ENCODE measurements at places on chromosomes 6 and 20.

DNA sequence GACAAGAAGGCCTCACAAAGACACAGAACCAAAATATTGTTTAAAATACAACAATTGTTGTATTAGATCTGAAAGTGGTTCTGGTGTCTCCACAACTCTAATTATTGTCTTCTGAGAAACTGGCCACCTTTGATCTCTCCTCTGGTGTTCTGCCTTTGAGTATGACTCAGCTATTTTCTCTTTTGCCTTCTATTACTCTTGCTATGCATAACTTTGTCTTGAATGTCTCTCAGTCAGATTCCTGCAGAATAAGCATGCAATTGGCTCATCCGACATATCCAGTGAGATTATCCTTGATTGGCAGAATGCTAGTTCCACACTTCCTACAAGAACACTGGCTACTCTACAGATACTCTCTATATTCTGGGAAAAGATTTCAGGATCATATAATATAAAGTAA is 14.3 kb upstream of the EPM2A start:
- no peak for DNase-seq

- no peak for DNase-seq
These were observed 186.9 kb downstream of the LMBRD1 start for GRCh38 chr6:69609836-69610472.

DNA sequence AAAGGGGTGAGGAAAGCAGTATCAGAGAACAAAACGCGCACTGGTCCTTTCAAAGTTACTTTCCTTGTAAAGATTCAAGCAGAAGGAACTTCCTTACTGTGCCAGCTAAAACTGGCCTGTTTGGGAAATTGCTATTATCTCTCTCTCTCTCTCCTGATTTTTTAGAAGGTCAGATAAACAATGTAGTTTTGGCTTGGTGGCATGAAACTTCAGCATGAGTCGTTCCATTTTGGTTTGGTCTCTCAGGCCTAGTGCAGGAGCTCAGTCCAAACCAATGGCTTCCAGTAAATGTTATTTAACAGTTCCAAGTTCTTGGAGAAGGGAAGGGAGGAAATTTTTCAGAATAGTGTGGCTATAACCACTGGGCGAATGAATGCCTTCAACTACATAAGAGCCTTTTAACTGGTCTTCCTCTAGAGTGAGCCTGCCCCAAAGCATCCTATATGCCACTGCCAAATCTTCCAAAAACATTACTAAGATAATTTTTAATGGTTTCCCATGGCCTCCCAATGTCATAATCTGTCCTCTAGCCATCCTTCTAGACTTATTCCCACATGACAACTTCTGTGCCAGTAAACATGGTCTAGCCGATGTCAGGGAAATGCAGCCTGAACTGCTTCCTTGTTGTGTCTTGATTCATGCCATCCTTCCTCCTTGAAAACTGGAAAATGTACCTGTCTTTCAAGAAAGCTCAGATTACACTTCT is 9.1 kb upstream of the SNX9 start:
- no peak for DNase-seq

DNA sequence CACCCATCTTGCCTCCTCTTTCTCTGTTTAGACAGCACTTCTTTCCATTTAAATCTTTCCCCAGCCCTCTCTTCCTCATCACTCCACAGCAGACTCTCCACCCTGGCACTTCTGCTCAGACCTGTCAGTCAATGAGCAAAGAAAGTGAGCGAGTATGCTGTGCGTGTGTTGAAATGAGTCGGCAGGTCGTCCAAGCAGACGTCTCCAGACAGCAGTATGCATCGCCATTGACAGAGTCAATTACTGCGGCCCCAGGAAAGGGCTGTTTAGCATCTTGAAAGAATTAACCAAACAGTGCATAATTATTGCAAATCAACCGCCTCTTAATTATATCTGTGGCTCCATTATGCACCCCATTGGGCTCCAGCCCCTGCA is 54.8 kb upstream of the KCNG1 start:
- no peak for DNase-seq

DNA sequence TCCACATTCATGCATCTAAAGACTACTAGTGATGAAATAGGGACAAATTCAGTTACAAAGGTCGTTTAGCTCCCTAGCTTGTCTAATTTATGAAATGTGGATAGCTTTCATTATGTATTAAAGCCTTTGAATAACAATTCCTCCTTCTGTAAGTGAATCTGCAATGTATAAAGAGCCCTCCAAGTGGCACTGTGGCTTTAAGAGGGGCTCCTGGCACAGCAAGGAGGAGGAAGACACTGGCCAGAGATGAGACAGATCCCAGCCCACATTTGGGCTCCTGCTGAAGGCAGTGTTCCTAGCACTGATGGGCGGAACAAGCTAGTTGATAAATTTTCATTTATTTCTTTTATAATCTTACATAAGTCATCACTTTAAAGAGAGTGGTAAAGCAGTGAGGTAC is 17.6 kb upstream of the FUCA2 start:
- no peak for DNase-seq

GRCh38 chr20:17844549-17845298 is 123.9 kb downstream of the SNX5 start:
- DNase-seq = no peak

- DNase-seq = no peak
These were observed 24.3 kb downstream of the SCAF8 start for GRCh38 chr6:154757352-154758050.

DNA sequence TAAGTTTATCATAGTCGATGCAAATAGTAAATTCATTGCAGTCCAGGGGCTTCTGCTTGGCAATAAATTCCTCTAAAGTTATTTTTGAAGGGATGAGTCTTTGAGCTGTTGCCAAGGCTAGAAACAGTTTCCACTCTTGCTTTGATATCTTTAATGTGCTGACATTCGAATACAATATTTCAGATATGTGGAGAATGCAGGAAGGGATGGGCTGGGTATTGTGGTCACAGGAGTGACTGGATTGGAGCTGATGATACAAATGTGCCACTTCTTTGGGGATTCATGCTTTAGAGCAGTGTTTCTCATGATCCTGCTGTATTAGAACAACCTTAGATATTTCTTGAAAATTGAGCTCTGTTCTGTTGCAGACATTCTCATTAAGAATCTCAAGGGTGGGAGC is 139.0 kb downstream of the PRDM13 start:
- no peak for DNase-seq

DNA sequence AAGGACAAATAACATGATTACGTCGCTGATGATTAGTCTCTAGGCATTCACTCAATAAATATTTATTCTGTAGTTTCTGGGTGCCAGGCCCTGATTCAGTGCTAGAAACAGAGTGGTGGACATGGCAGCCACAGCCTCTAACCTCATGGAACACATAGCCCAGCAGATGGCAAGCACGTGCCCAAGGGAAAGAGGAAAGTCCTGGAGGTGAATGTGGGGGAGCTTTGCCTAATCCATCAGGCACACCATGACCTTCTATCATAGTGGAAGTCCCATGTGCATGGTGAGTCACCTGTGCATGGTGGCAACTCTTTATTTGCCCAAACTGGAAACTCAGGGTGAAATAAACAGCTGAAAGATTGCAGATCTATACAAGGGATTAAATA is 143.0 kb upstream of the TNFAIP3 start:
- no peak for DNase-seq

- no peak for DNase-seq
These were observed 374.0 kb downstream of the HDGFL1 start for GRCh38 chr6:22943327-22943726.
